ENCODE measurements at places on chromosomes 1 and 21.
A peak's percentile ranks its signal among the peaks of the same experiment; 100 is the strongest.

DNA sequence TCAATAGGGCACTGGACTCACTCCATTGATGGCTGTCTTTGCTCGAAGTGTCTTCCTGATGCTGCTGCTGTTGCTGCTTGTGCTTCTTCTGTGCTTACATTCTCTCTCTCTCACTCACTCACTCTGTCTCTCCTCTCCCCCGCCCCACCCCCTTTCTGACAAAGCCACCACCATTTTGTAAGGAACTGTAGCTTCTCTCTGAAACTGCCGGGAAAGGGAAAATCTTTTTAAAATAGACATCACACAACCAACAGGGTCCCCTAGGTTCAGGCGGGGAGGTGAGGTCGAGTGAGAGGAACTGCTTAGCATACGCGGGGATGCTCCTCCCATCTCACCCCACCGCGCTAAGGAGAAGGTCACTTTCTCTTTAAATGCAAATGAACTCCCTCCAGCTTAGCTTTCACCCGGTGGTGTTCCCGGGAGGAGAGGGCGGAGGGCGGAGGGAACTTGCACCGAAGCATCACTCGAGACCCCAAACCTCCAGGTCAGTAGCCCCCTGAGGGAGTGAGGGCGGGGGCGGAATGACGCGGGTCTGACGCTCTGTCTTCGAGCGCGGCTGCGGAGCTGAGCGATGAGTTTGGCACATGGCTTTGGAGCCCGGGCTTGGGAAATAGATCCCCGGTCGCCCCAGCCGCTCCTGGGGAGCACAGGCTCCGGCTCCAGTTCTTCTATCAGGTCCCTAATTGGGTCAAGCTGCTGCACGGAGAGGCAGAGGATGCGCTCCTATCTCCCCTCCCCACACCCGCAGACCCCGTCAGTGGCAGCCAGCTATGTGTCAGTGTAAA lies at the start of gene CCDC28B:
Gene CCDC28B, plus strand, starts transcription at position 370 of the 785 bp plus-strand sequence. CDS start 1,341 bp downstream, outside the sequence.
- DNase-seq = peak; percentile 49

DNA sequence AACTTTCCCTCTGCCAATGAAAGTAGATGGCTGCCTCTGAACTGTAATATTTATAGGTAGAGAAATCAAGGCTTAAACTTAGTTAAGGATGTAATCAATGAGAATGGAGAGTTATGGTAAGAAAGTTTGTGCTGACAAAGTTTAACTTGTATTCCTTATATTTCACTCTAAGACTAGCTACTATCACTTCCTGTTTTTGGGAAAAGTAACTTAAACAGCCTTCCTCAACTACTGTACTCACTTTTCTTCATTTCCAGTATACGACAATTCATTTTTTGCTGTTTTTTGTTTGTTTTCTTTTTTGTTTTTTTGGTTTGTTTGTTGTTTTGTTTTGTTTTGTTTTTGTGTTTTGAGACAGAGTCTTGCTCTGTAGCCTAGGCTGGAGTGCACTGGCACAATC lies 3.7 kb downstream of the RGS18 start:
- no peak for DNase-seq

DNA sequence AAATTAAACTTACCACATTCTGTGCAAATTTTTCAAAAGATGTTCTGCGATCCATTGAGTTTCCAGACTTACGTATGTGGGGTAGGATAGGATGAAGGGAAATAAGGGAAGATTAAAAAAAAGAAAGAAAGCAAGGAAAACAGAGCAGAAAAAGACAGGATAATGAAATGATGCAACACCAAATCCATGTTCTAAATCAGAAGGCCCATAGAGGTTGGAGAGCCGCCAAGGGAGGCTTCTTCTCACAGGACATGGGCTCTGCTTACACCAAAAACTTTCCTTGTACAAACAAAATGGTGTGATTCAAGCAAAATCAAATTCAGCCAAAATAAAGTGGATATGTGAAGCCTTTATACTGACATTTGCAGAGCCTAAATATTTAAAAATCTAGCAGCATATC lies 189.5 kb upstream of the GREM2 start:
- no peak for DNase-seq

- DNase-seq = no peak
Measured at GRCh38 chr1:171635661-171636060, 13.6 kb downstream of the MYOCOS start.

DNA sequence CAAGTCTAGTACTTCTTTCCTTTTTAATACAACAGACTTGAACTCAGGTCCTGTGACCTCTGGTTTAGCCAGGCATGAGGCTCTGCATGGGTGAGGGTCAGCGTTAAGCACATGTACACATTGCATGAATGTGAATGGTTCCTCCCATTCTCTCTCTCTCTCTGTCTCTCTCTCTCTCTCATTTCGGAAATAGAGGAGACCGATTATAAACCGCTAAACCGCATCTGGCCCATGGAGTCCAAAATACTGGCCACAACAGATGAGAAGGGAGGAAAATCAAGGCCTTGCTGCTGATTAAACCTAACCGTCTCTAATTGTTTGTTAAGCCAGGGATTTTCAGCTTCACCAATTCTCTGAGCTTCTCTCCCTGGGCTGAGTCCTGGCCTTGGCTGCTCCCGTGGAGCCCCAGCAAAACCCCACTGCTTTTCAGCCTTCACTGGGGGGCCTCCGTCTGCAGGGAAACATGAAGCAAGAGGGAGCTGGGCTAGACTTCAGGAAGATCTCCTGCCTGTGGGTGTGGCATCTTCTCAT lies 6.6 kb downstream of the RSPO1 start:
- no peak for DNase-seq
